ENCODE measurements at places on chromosomes 16 and 17.

DNA sequence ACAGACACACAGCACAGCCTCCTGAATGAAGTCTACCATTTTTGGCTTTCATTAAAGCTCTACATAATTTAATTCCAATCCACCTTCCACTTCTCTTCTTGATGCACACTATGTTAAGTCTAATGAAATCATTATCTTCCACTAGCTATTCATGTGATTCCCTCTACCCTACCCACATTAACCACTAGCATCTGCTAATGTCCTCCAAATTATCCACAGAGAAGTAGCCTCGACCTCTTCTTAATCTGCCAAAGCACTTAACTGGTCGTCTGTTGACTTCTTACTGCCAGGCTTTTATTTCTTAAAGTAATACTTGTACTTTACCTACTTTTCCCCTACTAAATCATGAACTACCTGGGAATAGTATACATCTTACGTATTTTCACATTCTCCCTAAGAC, 91.8 kb downstream of the NCOR1 start:
- DNase-seq = no peak

DNA sequence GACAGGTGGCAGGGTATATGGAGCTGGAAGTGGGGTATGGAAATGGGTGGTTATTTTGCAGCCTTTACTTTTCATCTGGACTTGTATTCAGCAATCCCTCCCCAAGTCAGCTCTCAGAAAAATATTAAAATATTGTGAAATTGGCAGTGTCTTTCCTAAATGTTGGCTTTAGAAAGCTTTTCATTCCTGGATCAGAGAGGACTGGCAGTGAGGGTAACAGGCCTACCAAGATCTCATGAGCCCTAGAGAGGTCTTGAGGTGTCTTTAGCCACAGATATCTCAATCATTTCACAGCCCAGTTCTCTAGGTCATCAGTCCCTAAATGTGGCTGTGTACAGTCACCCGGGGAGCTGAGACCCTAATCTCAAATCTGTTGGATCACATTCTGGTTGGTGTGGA, 22.5 kb downstream of the SLC7A6OS start:
- DNase-seq = no peak

DNA sequence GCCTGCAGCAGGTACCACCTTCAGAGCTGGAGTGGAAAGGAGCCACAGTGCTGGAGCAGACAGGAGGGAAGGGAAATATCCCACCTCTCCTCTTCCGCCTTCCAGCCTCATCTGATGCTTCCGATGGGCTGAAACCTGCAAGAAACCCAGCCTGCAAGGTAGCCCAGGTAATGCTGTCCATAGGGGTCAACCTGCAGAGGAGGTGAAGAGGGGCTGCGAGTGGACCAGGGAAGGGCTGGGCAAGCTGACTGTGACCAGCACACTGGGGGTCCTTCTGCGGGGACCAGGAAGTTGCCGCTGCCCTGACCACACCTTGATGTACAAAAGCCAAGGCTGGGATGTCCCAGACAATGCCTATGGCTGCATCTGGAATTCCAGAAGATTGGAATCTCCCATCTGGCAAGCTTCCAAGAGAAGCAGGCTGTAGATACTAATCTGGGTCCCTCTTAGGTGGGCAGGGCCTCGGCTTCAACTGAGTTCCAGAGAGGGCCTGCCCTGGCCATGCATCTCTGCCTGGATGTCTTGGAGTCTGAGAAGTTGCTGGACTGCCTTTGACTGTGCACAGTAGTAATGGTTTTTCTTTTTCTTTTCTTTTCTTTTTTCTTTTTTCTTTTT, 5.8 kb downstream of the FOXL1 start:
- DNase-seq = no peak

DNA sequence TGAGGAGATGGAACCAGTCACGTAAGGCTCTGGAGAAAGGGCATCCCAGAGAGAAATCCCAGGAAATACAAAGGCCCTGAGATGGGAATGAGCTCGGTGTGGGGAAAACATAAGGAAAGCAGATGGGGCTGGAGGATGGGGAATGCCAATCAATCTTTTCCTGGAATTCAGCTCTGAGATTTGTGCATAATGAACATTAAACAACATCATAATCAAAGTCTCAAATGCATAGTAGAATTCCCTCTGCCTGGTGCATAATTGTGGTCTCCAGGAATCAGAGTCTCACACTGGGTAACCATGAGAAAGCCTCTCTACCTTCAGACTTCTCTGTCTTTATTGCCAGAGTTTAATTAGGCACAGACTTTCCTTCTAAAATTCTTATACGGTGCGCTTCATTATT, 30.8 kb downstream of the OTOA start:
- DNase-seq = no peak

- DNase-seq = no peak
Measured at GRCh38 chr16:81450783-81451491, 6.3 kb downstream of the CMIP start.

DNA sequence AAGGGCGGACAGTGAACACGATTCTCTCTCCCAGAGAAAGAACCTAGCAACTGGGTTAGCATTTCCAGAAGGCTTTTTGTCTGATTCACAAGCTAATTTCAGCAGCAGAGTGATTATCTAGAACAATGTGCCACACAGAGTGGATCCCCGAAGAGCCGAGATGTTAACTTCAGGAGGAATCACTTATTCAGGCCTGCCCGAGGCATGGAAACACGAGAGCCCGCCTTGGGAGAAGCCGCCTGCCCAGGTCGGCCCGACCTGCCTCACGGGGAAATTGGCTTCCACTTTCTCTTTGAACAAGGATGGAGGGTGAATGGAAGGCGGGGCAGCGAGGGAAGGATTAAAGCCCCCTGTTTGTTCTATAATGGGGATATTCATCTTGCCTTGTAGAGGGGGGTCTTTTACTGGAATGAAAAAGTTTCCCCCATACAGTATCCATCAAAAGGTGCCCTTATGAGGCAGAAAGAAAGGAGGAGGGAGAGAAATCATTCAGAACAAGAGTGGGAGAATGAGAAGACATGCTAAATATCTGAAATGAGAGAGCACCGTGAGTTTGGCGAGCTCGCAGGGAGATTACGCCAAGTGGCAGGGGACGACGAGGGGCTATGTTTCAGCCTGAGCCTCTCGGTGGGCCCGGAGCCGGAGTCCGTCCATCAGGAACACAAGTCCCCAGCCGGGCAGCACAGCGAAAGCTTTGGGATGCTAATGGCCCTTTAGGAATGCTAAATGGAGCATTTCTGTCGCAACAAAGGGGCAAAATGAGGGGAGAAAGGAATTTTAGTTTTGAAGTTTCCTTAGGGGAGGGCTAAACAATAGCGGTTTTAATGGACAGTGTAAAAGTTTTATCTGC, 33.0 kb downstream of the NTN1 start:
- no peak for DNase-seq

DNA sequence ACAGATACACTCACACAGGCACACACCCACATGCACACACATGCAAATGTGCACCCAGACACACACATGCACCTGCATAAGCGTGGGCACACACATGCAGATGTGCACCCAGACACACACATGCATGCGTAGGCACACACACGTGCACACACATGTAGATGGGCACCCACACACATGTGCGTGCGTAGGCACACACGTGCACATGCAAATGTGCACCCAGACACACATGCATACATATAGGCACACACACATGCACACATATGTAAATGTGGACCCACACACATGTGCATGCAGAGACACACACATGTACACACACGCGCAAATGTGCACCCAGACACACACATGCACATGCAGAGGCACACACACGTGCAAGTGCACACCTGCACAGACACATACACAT, 60.3 kb downstream of the MRM1 start:
- DNase-seq = no peak

DNA sequence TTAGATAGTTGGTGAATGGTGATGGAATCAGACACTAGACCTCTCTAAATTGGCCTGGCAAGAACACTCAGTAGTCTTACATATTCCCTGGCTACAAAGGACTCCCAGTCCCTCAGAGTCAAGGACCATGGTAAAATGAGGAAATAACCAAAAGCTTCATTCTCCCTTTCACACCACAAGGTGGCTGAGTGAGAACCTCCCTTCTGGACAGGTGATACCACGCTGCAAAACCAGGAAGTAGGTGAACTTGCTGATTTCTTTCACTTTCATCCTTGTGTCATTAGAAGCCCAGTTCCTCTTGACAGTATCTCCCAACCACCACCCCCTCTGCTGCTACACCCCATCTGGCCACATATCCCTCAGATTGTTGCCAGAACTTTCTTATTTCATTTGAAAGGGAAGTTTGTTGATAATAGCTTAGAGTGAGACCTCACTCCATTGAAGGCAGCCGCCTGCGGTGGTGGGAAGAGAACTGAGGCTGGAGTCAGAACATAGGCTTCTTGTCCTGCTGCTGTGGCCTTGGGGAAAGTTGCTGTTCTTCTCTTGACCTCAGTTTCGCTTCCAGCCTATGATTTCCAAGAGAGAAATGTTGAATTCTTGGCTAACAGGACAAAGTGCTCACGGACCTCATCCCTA, 290.6 kb upstream of the CCL2 start:
- no peak for DNase-seq

DNA sequence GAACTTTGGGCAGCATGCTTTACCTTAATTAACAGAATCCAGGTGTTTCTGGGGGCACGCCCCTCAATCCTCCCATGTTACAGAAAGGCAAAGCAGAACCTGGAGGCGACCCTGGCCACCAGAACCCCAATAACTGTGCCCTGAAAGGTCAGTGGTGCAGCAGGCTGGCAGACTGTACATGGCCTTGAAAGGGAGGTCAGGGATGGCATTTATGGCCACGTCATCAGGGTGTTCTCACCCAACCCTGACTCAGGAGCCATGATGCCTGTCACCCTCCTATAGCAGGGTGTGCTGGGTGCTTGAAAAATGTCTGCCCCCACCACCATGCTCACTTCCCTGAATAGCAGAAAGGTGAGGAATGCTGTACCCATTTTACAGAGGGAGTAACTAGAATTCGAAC, 177.7 kb downstream of the TMEM132E start:
- no peak for DNase-seq

DNA sequence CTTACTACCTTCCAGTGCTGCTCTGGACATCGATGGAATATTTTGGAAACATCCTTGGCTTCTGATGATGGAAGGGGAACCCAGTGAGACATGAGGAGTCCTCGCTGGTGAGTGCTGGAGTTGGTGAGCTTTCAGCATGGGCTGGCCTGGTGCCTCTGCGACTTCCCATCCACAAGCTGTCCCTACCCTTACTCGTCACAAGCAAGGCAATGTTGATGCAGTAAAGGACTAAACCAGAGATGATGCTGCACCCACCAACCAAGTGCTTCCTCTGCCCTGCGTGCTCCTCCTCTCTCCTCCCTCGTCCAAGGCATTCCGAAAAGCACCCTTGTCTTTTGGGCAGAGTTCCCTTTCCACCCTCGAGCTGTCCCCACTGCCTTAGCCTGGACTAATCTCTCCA, 154.7 kb downstream of the GRIN2A start:
- DNase-seq = no peak

DNA sequence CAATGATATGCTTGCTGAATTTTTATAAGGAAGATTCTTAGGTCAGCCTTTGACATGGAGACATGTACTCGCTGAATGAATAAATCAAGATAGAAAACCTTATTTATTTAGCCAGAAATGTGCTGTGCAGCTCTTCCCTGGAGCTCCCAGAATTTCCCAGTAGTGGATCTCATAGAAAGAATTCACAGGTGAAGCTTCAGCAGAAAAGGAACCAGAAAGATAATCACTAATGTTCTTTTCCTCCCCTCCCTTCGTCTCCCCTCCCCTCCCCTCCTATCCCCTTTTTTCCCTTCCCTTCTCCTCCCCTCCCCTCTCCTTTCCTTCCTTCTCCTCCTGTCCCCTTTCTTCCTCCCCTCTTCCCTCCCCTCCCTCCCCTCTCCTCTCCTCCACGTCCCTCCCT, 158.2 kb downstream of the MAP2K6 start:
- DNase-seq = no peak

DNA sequence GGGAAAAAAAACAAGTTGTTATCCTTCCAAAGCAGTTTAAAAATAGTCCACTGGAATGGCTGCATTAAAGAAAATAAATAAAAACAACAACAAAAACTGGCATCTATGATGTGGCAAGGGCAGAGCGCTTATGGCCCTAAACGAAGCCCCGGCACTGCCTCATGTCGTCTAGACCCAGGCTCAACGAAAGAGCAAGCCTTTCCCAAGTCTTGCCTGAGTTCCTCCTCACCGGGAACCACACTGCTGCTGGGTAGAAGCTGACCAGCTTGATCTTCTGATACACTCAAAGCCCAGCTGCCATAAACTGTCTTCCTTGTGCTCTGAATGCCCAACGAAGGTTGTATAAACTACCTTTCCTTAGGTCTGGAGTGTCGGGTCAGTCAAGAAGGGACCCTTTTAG, 37.0 kb downstream of the NDEL1 start:
- no peak for DNase-seq

GRCh38 chr16:25996052-25996451, 304.3 kb downstream of the HS3ST4 start:
- DNase-seq = no peak

- DNase-seq = no peak
Measured at GRCh38 chr17:39069114-39069756, 82.2 kb downstream of the PLXDC1 start.

DNA sequence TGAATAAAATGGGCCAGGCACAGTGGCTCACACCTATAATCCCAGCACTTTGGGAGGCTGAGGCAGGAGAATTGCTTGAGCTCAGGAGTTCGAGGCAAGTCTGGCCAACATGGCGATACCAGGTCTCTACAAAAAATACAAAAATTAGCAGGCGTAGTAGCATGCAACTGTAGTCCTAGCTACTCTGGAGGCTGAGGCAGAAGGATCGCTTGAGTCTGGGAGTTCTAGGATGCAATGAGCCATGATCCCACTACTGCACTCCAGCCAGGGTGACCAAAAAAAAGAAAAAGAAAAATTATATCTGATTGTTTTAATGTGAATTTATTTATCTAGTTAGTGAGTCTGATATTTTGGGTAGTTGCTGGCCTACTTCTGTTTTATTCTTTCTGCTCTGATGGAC, 7.0 kb downstream of the IL34 start:
- DNase-seq = no peak

DNA sequence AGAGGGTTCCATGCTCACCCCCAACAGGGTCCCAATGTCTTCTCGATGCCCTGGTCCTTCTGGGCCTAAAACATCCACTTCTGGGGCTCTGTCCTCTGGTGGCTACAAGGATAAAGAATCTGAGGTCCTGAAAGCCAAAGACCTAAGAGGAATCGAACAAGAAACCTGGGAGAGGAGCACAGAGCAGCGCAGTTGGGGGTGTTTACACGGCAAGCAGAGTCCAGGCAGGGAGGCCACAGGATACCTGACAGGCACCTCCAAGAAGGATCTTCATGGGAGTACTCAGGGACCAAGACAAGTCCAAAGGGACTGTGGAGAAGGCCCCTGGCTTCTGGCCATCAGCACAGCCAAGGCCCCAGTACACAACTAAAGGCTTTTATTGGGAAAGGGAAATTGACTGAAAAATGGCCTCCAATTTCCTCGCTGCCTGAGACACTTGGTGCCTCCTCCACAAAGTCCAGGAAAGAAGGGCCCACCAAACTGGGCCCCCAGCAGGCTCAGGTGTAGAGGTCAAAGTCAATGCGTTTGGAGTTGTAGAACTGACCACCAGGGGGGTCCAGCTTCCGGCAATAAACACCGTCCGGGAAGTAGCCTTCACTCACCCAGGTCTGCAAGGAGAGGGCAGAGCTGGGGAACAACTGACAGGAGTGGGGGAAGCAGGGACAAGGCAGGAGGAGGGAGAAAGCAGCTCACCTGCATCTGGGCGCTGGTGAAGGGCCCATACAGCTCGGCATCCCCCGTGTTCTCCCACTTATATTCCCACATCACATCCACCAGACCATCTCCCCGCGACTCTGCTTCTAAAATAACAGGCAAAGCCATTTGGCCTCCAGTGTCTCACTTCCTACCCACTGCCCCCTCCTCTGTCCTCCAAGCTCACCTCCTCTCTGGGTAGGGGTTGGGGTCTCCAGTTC, 2.4 kb downstream of the CD2BP2 start:
- no peak for DNase-seq
